ENCODE measurements at places on chromosomes 16 and 17.
A peak's percentile ranks its signal among the peaks of the same experiment; 100 is the strongest.

DNA sequence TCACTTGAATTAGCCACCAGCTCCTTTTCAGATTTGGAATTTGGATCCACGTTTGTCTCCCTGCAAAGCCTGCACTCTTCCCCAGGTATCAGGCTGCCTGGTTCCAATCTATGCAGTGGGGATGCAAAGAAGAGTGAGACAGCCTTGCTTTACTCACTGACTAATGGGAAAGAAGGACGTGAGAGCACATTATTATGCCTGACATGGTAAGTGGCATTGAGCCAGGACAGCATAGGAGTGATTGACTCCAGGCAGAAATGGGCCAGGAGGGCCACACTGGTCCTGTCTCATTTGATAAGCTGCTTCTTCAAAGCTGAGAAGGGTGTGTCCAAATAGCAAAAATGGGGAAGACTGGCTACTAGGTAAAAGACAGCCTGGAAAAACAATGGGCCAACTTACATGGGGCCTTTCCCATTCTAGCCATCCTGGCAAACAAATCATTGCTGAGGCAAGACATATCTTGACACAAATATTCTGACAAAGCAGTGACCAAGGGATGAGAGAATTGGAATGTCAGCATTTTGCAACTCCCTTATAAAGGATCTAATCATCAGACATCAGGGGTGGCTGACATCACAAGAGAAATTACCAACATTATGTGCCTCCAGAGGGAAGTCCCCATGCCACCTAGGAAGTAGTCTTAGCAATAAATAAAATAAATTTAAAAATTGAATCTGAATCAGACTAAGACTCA lies 38.6 kb downstream of the CDH11 start:
- DNase-seq = peak; percentile 50

GRCh38 chr16:69618307-69618706 lies 52.5 kb downstream of the NFAT5 start:
- no peak for DNase-seq

DNA sequence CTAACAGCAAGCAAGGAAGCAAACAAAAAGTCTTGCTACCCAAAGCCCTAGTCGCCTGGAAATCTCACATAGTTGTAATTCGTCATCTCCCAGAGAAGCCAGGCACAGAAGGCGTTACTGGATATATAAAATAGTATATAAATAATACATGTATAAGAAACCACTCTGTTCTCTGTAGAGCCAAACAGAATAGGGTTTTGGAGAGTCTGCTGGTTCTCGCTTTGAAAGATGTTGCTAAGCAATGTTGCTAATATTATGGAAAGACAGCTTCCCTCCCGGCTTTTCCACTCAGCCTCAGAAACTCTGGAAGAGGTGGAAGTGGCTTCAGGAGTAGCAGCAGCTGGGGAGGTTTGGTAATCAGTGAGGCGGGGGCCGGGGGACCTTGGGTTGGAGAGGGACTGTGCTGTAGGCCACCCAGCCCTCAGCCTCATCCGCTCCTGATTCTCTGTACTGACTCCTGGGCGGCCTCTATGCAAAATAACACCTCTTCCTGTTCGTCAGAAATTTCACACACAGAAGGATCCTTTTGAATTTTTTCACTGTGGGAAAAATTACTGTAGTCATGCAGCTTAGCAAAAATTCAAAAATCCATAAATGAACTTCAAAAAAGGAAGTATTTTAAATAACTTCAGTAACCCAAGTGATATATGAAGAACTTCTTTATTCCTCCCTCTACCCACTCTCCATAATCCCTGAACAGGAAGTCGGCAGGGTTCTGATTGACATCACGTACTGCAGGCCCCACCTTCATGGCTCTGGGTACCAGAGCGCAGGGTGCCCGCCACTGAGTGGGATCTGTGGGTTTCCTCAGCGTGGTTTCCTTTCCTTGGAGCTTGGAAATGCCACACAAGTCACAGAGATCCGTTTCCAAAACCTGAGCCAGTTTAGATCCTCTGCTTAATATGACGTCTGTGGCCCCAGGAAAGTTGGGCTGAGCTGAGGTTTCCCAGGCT lies 51.4 kb downstream of the RAP1GAP2 start:
- DNase-seq = no peak

DNA sequence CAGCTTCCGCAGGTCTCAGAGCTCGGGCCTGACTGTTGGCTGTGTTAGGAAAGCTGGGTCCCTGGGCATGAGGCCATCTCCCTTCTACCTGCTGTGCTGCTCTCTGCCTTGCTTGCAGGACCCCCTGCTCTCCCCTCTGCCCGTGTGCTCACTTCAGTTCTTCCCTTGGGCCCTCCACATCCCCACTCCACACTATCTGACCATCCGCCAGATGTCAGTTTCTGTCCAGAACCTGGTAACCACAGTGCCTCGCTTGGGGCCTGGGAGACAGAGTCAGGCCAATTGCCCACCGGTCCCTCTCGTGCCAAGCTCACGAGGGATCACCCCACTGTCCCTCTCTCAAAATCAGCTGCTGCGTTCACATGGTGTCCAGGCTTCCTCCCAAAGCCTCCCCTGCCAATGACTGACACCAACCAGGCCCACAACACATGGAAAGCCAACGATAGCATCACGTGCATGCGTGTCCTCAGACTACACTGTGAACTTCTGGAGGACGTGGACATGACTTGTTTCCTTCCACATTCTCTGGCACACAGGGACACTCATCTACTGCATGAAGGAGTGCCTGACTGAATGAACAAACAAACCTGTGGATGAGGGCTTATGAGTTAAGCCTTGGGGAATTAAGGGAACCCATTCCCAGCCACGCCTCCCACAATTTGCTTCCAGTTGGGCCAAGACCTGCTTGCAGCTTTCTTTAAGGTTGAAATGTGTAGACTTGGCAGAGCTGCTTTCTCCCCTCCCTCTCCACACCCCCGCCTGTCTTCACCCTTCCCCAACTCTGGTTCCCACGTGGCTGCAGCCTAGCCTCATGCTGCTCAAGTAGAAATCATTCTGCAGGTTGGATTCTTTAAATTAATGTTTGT lies 72.5 kb upstream of the ZNF423 start:
- no peak for DNase-seq

- DNase-seq = no peak
Observed at GRCh38 chr17:69325518-69326376, 1.2 kb downstream of the ABCA5 start.

DNA sequence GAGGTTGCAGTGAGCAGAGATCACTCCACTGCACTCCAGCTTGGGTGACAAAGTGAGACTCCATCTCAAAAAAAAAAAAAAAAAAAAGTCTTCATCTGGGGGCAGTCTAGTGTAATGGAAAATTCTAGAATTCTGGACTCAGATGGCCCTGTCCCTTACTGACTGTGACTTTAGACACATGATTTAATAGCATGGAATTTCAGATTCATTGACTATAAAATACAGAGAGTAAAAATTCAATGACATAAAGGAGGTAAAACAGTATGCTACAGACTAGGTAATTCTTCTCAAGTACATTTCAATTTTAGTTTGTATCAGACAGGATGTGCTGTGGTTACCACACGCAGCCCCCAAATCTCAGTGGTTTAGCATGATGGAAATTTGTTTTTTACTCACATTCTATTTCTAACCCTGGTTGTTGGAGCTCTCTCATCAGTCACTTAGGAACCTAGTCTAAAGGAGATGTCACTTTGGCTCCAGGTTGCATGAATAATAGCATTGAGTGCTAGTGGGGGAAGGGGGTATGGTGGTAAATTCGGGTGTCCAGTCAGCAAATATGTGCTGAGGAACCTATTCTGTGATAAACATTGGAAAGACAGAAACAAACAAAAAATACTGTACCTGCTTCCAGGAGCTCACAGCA lies 444.0 kb downstream of the XYLT1 start:
- no peak for DNase-seq

DNA sequence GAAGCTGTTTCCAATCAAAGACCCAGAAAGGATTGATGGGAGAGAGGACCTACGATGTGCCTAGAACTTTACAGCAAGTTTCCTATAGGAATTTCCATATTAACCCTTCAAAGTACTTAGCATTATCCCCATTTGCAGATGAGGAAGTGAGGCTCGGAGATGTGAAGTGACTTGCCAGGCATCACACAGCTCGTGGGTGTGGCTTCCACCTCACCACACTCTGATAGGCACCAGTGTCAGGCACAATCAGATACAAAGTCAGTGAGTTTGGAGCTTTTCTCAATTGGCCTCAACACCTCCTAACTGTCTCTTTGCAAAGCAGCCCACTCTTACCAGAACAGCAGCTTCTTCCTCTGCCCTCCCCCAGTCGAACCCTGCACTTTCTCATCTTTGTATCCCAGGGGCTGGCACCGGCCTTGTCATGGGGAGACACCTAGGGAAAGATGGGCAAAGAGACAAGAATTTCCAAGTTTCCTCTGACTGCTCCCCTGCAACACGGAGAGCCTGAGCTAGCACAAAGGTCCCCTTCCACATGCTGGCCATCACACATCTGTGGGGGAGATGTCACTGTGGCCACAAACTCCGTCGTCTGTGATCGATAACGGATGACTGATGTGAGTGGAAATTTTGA lies 37.4 kb upstream of the CCL1 start:
- no peak for DNase-seq

- no peak for DNase-seq
Observed at GRCh38 chr16:89317101-89317671, 99.7 kb downstream of the ZNF778 start.

DNA sequence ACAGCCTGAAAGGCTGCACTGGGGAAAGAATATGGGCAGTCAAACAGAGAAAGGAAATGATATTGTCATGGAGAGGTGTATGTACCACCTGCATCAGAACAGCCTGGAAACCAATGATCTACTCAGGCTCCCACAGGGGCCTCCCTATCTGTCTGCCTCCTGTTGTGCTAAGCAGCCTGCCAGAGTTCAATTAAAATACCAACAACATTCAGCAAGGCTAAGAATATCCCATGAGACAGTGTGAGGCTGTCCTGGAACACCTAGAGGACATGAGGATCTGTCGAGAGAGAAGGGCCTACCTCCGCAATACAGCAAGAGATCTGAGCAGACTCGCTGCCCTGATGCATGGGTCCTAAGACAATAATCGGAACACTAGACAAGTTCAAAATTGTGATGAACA lies 8.4 kb downstream of the FXR2 start:
- no peak for DNase-seq

DNA sequence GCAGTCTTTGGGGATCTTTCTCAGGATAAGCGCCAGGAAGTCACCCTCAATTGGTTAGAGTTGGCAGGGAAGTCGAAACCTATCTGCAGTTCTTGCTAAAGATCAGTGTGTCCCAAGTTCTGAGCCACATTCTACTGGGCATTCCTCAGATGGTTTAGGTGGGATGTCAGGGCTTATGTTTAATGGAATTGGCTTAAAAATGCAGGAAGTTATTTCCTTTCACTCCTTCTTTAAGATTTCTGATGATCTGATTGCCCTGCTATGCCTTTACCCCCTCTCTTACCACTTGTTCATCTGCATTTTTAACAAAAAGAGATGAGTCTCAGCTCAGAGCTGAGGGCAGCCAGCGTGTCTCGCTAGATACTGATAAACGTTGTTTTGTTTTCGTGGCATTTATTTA lies 30.8 kb downstream of the FOXL1 start:
- peak; percentile 98 for DNase-seq

DNA sequence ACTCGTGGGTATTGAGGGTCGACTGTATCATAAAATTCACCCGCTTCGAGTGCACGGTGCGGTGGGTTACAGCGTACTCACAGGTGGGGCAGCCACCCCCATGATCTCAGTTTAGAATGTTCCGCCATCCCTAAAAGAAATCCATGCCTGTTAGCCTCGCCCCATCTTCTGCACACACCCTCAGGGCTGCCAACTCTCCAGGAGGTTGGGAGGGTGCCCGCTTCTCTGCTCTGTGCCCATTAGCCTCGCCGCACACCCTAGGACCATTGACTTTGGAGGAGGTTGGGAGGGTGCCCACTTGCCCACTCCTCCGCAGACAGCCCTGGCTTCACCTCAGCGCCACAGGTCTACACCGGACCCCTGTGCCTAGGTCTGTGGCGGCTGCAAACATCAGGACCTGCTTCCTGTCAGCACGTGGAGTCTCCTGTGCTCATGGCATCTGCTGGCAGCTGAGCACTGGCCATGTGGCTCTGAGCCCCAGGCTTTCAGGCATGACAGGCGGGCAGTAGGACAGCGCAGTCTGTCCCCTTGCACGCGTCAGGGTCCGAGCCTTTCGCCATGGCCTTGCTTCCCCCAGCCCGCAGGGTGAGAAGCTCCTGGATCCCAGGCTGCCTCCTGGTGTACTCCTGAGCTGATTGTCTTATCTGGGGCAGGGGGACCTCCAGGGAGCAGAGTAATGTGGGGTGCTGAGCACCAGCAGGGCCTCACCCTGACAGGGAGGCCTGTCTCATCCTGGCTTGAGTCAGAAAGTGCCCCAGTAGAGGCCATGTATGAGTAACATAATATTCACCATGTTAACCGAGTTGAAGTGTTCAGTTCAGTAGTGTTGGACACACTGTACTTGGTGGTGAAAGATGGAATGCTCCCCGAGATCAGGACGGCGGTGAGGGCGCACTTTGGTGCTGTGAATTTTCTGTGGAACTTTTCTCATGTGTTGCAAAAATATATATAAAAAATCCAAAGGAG lies 21.9 kb downstream of the NME3 start:
- no peak for DNase-seq

DNA sequence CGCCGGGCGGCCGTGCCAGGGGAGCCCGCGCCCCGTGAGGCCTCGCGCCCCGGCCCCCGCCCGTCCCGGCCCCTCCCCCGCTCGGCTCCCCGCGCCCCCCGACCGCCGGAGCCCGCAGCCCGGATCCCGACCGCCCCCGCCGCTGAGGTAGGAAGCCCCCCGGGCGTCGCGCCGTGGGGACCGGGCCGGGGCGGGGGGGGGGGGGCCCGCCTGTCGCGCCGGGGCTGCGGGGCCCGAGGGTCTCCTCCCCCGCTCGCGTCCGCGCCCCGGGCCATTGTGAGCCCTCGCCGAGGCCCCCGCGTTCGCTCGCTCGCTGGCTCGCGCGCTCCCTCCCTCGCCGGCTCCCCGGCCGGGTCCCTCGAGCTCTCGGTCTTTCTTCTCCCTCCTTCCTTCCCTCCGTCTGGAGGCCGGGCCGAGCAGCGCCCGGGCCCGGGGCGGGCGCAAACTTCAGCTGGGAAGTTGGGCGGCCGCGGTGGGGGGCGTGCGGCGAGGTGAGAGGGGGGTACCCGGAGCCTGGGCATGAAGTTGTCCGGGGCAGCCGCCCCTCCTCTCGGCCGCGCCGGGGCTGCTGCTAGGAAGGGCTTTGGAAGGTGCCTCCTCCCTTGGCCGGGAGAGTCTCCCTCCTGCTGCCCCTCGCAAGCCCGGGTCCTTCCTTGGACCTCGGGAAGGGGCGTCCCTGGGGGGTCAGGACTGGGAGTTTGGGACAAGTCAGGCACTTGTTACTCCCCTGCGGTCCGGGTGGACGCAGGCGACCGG lies 419 bp downstream of the GLIS2 start:
- peak; percentile 35 for DNase-seq

DNA sequence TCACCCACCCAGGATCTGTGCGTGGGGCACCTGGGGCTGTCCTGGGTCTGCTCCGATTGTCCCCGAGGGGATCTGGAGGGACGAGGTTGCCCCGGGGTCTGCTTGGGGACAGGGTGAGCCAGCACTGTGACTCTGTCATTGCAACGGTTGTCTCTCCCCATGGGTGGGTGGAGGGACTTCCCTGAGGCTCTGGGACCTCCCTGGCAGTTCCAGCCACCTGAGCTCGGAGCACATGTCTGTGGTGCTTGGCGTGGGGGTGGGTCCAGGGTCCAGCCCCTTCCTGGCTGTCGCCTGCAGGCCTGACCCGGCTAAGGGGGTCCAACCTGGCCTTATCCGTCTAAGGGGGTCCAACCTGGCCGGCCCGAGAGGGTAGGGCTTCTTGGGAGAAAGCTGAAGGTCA lies 8.5 kb upstream of the CBFA2T3 start:
- DNase-seq = no peak
